GM10248 (cell line): ENCODE measurements at places on chromosomes 7 and 10.

- no peak for DNase-seq
Measured at GRCh38 chr7:51141451-51142003, 175.1 kb downstream of the COBL start.

- DNase-seq: peak; percentile 83
Measured at GRCh38 chr10:110414548-110415309, 83.0 kb upstream of the DUSP5 start.

- no peak for DNase-seq
Measured at GRCh38 chr10:26243351-26243720, 26.8 kb downstream of the GAD2 start.

GRCh38 chr10:45001381-45002148, 842 bp downstream of the ZNF22 start:
- DNase-seq: peak; percentile 73

- no peak for DNase-seq
Measured at GRCh38 chr7:31061185-31061584, 9.1 kb downstream of the ADCYAP1R1 start.

GRCh38 chr7:71911051-71911450, 501.1 kb downstream of the CALN1 start:
- no peak for DNase-seq

DNA sequence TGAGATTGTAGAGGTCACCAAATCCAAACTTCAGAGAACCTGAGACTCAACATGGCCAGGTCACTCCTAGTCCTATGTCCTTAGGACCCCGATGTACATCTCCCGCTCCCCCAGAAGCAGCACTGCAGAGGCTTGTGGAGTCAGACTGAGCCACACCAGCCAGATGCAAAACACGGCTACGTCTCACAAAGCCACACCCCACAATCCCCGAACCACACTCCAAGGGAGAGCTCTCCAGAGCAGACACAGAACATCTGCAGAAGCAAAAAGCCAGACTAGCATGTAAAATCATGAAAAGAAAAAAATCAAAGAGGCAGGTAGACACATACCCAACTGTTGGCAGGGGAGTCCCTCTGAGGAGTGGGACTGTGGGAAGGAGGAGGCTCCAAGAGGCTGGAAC, 104.9 kb downstream of the CTBP2 start:
- no peak for DNase-seq

- DNase-seq: no peak
Measured at GRCh38 chr7:101605611-101606497, 23.2 kb downstream of the MYL10 start.

DNA sequence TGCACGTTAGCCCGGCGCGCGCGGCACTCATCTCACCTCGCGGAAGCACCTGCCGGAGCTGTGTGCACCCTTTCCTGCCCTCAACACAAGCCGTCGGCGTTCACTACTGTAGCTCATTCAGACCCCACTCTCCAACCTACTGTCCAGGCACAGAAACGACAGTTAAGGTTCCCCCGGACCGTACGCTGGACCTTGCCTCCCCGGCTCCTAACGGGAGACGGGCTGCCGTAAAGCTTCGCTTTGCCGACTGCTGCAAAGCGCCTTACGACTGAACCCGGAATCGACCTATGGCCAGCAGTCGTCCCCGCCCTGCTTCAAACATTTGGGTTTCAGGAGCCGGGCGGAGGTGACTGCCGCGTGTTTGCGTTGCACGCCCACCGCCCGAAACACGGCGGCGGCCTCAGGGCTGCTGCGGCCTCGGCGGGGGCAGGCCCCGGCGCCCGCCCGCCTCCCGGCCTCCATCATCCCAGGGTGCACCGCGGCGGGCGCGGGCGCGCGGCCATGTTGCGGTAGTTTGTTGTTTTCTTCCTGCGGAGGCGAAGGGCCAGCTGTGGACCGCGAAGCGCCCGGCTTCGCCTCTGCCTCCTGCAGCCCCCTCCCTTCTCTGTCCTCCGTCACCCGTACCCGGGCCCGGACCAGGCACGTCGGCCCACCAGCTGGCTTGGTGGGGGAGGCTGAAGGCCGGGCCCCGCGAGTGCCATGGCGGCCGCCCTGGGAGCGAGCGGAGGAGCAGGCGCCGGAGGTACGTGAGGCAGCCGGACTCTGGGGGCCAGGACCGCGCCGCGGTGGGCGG, at the start of gene RBM33:
Gene RBM33 (plus strand): TSS at position 484 of the 793 bp plus-strand sequence. CDS start 216 bp downstream, at position 700.
- DNase-seq: peak; percentile 91

DNA sequence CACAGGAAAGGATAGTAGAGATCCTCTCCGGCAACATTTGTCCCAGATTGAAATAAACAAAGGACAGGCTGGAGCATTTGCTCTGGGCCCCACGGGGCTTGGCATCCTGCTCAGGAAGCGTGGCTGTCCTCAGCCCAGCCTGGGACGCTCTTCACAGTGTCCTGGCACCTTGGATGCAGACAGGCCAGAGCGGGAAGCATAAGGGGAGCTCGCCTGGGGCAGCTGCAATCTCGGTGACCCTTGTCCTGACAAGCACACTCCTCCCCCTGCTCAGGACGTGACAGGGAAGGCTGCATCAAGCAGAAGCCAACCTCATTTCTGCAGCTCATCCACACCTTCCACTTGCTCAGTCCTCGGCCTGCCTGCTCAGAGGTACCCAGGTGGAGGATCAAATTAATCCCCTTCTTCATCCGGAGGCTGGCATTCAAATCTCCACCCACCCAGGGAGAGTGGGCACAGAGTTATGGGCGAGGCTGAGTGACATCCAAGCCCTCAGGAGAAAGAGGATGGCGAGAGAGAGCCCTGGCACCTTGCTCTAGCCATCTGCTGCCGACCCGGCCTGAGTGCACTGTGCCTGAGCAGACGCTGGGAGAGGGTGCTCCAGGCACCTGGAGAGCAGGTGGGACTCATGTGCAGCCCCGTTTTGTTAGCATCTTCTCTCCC, 47.6 kb downstream of the ABRAXAS2 start:
- DNase-seq: no peak

GRCh38 chr7:7568553-7568952, 1.9 kb downstream of the MIOS start:
- no peak for DNase-seq

DNA sequence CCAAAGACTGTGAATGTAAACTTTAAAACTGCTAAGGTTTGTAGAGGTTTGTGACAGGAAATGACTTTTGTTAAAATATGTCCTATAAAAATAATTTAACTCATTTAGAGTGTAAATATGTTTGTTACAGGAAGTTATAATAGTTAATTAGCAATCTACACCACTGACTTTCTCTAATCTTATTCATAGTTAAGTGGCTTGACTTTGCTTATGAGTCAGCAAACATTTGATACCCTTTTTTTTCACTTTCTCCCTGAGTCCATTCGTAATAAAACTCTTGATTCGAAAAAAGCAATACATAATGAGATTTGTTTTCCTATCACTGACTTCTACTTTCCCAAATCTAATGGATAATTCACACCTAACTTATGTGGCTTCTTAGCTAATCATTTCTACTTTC, 317.7 kb upstream of the SEMA3C start:
- no peak for DNase-seq

GRCh38 chr10:13110908-13111307, 10.9 kb downstream of the OPTN start:
- DNase-seq: no peak

- no peak for DNase-seq
Measured at GRCh38 chr10:70532554-70533188, 54.1 kb downstream of the PALD1 start.

DNA sequence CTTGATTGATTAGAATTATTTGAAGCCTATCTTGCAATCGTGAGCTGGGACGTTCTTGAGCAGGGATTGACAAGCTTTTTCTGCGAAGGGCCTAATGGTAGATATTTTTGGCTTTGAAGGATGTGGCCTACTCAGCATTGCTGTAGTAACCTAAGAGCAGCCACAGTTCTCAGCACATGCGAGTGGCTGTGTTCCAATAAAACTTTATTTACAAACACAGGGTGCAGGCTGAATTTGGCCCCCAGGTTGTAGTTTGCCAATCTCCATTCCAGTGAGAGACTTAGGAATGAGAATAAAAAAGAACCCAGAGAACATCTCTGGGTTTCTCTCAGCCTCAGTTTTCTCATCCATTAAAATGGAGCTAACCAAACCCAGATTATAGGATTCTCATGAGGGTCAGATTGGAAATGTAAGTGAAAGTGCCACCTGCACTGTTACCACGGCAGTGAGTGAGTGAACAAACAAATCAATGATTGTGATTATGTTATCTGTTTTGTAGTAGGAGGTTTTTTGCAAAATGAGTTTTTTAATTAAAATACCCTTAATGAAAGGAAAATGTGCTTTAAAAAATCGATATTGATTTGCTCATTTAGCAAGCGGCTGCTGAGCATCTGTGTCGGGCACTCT, 664.0 kb downstream of the SDK1 start:
- DNase-seq: no peak

- no peak for DNase-seq
Measured at GRCh38 chr7:55286666-55287065, 78.5 kb upstream of the LANCL2 start.

DNA sequence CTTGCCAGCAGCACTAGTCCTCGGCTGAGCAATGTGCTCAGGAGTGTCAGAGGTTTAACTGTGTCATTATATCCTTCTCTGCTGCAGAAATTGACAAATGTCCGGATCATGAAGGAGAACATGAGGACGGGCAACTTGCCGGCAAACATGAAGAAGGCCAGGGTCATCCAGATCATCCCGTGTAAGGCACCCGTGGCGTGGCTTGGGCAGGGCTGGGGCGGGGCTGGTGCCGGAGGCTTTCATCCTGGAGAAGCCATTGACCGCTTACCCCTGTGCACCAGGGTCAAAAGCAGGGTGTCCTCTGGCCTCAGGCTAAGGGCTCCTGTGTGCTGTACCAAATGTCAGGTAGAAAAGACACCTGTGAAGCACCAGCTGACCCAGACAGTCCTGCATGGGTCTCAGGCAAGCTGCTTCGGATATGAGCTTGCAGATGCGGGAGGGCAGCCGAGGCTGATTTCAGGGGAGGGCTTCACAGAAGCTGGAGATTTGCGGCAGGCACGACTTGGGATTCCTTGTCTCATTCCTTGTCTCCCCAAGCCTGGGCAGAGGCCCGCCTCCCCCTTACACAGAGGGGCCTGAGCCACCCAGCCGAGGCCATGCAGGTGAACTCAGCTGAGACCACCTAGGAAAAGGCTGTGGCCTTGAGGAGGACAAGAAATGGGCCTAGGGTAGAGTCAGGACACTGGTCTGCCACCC, 55.4 kb downstream of the MKI67 start:
- no peak for DNase-seq

GRCh38 chr10:132762267-132762666, 23.7 kb downstream of the NKX6-2 start:
- peak; percentile 48 for DNase-seq

- DNase-seq: no peak
Measured at GRCh38 chr10:100364735-100365391, 17.8 kb downstream of the SCD start.

DNA sequence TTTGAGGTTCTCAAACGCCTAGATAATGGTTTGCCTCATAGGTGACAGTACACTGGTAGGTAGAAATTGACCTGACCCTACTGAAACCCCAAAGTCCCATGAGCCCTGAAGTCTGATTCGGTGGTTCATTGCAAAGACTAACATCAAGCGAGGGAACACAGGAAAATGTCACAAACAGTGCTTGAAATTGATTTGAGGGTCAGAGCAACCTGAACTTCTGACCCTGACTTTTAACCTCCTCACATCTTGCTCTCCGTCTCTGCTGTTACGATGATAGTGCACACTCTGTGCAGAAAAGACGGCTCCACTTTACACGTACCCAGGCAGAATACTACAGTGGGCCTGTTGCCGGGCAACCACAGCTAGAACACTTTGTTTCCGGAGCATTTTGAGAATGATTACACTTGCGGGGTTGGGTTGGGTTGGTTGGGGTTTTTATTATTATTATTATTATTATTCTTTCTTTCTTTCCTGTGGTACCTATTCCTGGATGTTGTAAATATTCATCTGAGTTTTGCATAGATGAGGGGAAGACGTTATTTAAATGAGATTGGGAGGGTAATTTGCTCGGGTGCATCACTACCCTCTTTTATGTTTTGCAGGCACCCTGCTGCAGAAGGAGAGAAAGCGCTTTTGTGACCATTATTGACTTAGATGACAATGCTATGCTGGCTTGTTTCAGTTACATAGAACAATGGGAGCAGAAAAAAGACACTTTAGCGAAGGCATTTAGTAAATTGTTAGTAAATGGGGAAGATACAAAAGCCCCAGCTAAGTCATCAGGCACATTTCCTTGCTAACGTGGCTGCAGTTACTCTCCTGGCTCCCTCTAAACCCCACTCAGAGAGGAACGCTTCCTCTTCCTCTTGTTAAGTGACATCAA, 438.1 kb upstream of the NRP1 start:
- DNase-seq: no peak

- DNase-seq: peak; percentile 17
Measured at GRCh38 chr10:126042906-126043305, 146.5 kb downstream of the FANK1 start.

DNA sequence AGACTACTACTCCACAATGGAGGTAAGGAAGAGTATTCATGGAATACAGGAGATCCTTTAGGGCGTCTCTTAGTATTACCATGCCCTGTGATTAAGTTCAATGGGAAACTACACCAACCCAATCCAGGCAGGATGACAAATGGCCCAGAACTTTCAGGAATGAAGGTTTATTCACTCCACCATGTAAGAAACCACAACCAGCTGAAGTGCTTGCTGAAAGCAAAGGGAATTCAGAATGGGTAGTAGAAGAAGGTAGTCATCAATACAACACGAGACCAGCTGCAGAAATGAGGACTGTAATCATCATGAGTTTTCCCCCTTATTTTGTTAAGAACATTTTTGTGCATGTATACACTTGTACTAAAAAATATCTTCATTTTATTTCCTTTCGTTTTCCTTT, 76.6 kb downstream of the GPR37 start:
- no peak for DNase-seq

DNA sequence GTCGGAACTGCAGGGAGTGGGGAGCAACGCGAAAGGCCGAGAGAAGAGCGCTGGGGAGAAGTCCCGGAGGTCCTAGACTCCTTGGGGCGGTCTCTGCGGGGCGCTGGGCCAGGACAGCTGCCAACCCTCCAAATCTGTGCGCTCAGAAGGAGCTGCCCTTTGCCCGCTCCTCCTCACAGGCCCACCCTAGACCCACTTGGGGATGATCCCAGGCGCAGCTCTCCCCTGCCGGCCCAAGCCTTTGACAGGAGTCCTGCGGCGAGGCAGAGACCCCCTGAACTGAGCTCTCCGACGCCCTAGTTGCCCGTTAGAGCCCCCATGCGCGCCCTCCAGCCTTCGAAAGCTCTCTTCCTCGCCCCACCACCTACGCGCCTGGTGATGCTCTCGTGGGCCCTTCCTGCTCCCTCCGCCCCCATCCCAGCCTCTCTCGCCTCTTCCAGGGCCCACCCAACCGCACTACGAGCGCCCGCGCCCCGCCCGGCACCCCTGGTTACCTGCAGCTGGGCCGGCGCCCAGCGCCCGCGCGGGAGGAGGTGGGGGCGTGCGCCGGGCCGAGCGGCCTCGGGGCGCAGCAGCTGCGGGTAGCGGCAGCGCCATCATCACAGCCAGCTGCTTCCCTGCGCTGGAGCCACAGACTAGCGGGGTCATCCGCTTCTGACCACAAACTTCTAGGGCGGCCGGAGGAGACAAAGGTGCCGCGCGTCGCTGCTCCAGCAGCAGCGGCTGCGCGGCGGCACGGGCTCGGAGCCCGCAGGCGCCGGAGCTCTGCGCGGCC, 353.4 kb downstream of the DNAJB6 start:
- no peak for DNase-seq
